ENCODE measurements at places on chromosomes 4 and X.

- peak; percentile 55 for DNase-seq
Measured at GRCh38 chrX:103864886-103865534, 33.0 kb upstream of the RAB9B start.

- no peak for DNase-seq
Measured at GRCh38 chr4:41379230-41379629, 122.5 kb downstream of the UCHL1 start.

- peak; percentile 57 for DNase-seq
Measured at GRCh38 chr4:30948653-30949052, 228.5 kb downstream of the PCDH7 start.

GRCh38 chrX:110665223-110666002 is 130.2 kb downstream of the CHRDL1 start:
- DNase-seq = peak; percentile 4

- no peak for DNase-seq
Measured at GRCh38 chrX:150779385-150779784, 86.2 kb downstream of the MTMR1 start.

GRCh38 chrX:145405012-145405411 is 157.7 kb downstream of the SPANXN1 start:
- no peak for DNase-seq

GRCh38 chrX:99914635-99915034 is 495.4 kb downstream of the PCDH19 start:
- no peak for DNase-seq

GRCh38 chr4:74038425-74039314 is at the start of gene CXCL3:
TSS of gene CXCL3 (minus strand) at chr4:74038689. CDS start at chr4:74038611, 78 bp downstream.
- peak; percentile 63 for DNase-seq

- DNase-seq = peak; percentile 15
Measured at GRCh38 chrX:43728966-43729365, 72.9 kb downstream of the MAOA start.

GRCh38 chrX:2589186-2590020 is 88.6 kb upstream of the DHRSX start:
- no peak for DNase-seq

GRCh38 chr4:99507349-99507748 is 3.5 kb upstream of the C4orf17 start:
- no peak for DNase-seq

DNA sequence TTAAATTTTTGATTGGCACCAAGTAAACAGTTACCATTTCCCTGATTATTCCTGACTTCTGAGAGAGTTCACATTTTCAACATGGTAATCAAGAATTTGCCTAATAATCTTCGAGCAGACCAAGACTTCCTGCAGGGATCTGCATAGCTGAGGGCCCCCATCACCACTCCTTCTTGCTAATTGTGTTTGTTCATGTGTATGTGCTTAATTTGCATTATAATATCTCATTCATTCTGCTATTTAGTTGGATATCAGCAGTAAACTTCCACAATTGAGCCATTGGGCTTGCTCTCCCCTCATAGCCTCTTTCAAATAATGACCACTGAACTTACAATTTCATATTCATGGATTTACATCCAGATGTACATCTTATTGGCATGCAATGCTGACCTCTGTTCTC is 292.5 kb downstream of the SPATA18 start:
- DNase-seq = no peak

DNA sequence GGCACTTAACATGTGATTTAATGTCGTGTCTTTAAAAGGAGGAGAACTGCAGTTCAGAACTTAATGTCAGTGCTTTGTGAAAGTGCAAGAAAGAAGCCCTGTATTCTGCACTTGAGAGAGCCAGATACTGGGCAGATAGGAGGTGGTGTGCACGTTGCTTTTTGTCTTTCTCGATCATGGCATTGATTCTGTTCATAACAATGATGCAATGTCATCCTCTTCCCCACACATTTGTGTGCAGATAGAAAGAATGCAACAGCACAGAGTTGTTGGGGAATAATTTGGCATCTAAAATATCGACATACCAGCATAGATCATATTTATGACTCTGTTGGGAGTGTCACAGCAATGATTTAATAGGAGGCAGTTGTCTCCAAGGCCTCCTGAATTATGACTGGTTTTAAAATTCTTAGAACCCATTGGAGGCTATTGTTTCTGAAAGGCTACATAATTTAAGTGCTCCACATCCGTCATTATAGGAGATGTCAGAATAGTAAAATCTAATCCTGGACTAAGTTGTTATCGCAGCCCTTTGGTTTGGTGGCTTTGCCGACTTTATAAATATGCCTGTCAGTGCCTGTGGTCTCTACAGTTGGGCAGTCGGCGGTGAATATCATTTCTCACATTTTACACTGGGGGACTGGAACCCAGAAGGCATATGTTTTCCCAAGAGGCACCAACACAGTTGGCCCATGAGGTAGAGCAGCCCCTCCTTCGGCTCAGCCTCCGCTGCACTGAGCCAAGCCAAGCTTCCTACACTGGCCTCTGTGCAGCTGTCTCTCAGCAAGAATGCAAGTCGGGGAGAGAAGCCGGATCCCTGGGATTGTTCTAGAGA is 124.9 kb downstream of the PTTG2 start:
- DNase-seq = no peak

GRCh38 chr4:168867128-168867527 is 142.9 kb downstream of the CBR4 start:
- no peak for DNase-seq

DNA sequence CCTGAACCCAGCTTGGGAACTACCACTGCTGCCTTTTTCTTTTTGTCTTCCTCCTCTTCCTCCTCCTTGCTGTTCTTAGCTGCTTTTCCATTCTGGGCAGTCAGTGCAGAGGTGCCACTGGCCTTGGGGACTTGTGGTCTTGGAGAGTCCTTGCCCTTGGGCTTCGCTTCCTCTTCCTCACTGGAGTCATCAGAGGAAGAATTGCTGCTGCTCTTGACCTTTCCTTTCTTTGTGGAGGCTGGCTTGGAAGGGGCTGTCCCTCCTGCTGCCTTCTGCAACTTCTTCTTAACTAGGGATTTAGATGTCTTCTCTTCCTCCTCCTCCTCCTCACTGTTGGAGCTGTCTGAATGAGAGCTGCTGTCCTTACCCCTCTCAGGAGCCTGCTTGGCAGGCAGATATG is 53.2 kb downstream of the FAM9B start:
- DNase-seq = no peak

DNA sequence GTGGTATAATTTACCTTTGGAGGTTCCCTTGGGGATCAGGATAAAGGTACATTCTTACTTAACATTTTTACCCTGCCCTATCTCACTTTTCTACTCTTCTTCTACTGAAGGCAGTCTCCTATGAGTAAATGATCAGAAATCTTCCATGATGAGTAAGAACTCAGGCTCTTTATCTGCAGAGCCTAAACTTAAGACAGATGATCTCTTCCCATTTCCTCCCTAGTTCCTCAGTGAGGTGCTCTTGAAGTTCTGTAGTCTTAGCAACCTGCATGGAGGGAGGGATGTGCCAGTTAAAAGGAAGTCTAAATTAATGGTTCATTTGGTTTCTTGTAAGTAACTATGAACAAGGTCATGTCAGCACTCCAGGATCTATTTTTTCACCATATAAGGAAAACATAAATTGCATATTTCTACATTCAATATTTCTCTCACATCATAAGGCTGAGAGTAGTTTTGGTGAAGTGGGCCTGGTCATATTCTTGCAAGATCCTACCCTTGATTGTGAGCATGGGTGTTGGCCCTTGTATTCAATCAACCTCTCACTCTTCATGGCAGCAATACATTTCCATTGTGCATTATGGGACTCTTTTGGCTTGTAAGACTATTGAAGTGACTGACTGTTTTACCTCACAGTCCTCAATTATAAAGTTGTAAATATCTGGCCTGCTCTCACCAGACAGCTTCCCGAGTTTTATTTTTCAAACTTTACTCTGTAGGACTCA is 295.5 kb downstream of the SLC7A11 start:
- no peak for DNase-seq

DNA sequence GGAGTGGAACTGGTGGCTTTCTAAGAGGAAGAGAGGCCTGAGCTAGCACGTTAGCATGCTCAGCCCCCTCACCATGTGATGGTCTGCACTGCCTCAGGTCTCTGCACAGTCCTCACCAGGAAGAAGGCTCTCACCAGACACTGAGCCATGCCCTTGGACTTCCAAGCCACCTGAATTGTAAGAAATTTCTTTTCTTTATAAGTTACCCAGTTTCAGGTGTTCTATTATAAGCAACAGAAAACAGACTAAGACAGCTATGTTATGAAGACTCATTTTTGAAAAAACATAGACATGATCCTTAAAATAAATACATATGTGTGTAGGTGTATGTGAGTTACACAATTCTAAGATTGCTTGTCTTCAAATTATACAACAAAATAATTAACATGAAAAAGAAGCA is 74.7 kb downstream of the CEP44 start:
- no peak for DNase-seq

GRCh38 chr4:154944996-154945395 is 163.9 kb downstream of the RBM46 start:
- DNase-seq = no peak

DNA sequence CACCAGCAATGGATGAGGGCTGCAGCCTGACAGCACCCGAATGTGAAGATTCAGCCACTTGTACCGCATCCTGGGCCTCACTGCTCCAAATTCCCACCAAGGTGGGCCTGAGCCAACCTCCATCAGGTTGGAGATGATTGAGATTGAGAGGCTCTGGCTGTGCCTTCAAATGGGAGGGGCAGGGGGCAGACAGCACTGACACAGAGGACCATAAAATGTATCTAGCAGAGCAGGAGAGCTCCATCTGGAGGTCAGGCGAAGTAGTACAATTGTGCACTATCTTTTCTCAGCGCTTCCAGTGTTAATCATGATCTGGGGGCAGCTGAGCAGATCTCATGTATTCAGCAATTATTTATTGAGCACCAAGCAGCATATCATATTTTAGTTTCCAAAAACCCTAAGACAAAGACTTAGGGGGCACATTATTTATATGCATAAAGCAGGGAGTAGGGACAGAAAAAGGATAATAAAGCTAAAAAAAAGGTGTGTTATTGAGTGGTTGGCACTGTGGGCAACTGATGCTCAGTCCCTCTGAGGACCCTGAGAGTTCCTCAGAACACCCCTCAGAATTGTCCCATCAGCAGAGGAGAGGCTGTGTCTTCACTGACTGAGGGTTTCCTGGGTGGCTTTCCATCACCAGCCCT is 31.6 kb upstream of the C1QTNF7 start:
- peak; percentile 13 for DNase-seq

DNA sequence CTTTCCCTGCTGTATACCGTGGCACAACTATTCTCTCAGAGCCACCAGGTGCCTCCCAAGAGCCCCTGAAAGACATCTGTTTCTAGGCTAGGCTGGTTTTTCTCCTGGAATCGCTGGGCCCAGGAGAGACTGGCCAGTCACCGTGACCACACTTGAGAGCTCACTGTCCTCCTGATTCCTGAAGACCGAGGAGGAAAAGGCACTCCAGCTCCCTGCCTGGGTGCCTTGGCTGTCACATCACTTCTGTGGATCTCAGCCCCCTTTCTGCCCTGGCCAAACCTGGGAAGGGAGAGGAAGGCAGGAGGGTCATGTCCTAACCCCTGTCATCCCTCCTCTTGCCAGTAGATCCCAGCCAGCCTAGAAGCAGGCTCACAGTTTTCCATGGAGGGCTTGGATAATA is 54.7 kb upstream of the LAS1L start:
- DNase-seq = no peak

DNA sequence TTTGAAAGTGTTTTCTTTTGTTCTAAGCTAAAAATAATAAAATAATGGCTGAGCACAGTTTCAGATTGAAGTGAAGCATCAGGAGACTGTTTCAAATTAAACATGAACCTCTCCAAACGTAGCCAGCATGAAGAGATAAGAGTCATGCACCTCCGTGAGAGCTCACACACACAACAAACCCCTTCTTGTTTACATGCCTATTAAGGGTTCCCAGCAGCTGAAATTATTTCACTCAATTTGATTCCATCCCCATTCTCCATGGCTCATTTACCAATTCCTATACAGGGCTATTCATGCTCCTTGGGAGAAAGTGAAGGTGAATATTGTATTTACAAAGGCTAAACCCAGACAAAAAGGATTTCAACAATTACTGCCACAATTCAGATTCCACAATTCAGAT is 954.1 kb upstream of the INTU start:
- no peak for DNase-seq

DNA sequence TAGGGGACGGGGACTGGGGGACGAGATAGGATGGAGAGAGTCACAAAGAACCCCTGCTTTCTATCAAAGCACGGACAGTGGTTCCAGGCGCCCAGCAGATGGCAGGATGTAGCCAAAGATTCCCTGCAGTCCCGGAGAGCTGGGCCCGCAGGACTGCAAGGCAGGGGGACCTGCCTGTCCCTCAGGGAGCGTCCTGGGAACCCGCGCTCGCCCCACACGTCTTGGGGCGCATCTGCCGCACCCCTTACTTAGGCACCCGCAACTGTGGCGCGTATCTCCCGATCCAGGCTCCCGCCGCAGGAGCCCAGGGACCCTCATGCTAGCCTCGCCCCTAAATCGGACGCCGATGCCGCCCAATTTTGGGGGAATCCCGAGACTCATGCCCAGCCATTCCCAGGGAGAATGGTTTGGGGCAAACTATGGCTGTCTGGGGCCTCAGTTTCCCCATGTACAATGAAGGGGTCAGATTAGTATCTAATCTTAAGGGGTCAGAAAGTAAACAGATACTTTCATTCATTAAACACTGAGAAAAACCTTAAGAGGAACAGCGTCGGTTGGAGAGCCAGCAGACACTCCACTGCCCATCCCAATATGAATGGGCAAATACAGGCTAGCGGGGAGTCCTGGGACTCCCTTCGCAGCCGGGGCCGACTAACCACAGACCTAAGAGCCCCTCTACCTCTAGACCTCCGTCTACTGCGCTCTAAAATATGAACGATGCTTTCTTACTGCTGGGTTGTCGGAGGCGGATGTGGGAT is 581 bp upstream of the STK32B start:
- DNase-seq = peak; percentile 59

- no peak for DNase-seq
Measured at GRCh38 chr4:140100771-140101170, 53.2 kb downstream of the MAML3 start.

GRCh38 chrX:12153741-12154140 is 15.5 kb downstream of the FRMPD4 start:
- DNase-seq = no peak

GRCh38 chrX:40207626-40208025 is 109.9 kb upstream of the BCOR start:
- peak; percentile 2 for DNase-seq

DNA sequence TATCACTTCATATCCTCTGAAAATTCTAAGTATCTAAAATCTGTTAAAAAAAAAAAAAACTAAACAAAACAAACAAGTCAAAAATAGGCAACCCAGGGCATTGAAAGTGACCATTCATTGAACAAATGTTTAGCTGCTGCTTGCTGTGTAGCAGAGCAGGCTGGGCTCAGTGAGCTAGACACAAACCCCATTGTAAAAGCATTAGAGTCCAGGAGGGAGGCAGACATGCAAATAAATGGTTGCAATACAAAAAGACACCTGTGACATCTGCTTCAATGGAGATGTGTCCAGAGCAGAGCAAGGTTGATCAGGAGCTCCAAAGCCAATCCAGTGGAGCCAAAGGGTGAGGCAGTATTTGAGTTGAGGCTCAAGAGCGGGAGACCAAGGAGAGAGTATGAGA is 267.3 kb upstream of the GATB start:
- DNase-seq = no peak

Measured in Caki2 (cell line).